ENCODE measurements at places on chromosomes 11 and 22.

GRCh38 chr11:67010296-67010905 lies 12.5 kb upstream of the SYT12 start:
- no peak for DNase-seq

DNA sequence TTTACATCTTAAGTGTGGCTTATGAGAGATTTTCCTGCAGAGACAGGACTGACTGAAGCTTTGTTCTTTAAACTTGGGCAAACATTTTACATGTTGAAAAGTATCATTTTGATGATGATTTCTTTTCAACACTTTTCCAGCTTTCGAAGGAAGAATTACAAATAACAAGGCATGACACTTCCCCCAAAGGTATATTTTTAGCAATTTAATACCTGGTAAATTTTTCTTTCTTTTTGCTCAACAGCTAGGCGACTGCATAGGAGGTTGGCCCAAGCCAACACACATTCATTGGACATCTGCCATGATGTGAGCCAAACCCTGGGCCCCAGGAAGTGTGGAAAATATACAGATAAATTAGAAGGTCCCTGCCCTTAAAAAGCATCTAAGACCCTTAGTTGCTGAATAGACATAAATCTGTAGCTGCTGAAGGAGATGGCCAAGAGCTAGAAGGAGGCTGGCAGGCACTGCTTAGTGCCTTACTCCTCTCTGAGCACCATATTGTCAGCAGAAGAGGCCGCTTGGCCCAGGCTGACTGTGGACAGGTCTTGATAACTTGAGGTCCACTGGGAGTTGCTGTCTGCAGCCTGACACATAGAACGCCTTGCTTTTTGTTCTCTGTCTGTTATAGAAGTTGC lies 53.3 kb upstream of the CD44 start:
- no peak for DNase-seq

DNA sequence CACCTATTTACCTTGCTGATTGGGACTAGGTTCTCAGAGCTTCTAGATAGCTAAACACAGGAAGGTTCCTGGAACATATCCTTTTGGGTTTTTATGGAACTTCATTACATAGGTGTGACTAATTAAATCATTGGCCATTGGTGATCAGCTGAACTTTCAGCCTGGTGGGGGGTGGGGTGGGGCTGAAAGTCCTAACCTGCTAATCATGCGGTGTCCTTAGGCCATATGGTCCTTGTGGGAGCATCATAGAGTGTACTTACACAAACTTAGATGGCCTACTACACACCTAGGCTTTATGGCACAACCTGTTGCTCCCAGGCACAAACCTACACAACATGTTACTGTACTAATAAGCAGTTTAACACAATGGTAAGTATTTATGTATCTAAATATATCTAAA lies 8.6 kb upstream of the SELENOH start:
- DNase-seq, result no peak

DNA sequence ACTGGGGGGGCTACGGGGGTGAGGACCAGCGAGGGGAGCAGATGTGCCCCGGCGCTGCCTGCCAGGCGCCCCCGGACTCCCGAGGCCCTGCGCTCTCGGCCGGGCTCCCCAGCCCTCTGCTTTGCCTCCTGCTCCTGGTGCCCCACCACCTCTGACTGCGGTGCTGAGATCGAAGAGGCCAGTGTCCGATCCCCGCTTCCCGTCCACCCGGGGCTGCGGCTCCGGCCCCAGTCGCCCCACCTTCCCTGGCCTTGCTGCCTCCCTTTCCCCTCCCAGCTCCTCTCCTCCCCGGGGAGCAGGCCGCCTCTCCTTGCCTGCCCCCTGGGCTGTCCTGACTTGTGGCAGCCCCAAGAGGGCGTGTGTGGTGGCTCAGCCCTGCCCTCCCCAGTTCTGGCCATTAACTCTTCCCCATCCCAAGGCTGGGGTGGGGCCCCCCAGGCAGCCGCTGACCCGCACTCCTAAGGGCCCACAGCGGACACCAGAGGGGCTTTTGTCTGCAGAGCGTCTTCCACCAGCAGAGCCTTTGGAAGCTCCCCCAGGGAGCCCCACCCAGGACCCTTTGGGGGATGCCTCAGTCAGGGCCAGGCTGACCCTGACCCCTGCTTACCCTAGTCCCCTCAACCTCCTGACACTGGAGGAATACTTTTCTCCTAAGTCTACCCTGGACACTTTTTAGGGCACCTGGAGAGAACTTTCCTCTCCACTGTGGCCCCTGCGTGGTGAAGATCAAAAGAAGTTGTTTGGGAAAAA lies 16.6 kb downstream of the RTN4RL2 start:
- no peak for DNase-seq

DNA sequence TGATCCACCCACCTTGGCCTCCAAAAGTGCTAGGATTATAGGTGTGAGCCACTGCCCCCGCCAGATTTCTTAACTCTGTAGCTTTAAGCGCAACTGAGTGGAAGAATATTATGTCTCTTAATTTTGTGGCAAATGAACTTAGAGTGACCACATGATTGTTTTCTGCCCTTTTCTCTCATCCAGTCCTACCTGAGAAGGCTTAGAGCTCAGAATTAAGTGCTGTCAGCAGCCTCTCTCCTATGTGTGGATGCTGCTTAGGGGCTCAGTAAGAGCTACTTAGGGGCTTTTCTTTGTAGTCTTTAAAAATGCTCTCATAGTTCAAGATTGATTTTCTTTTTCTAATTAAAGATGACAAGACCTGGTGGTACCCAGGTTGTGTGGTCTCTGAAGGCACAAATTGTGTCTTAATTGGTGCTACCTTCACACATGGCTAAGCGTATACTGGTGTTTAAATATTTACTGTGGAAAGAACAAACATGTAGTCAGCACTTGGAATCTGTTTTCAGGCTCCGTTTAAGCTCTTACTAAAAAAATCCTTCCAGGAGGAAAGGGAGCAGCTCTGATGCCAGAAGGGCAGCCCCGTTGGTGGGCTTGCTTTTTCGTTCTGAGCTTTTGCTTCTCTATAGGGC lies 59.3 kb downstream of the DEPDC5 start:
- no peak for DNase-seq
